ENCODE measurements at places on chromosomes 13 and 19.

DNA sequence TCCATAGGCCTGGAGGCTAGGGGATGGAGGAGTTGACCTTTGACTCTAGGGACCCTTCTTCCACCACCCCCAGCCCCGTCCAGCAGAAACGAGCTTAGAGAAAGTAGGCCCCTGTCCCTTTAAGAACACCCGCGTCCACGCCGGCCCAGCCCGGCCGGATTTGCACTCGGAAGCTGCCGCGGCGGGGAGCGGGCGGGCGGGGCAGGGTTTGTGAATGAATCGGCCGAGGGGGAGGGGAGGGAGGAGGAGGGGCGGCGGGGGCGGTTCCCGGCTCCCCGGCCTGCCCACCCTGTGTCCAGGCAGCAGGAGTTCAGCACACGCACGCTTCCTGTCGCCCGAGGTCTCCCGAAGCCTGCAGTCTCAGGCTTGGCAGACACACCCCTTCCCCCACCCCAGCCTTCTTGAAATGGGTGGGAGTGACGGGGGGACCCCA lies 1.5 kb downstream of the UNC13A start:
- DNase-seq, result no peak

GRCh38 chr13:75651013-75651412 lies 14.9 kb downstream of the LMO7 start:
- DNase-seq, result no peak

GRCh38 chr19:799076-799881 lies 2.0 kb downstream of the PTBP1 start:
- no peak for DNase-seq

DNA sequence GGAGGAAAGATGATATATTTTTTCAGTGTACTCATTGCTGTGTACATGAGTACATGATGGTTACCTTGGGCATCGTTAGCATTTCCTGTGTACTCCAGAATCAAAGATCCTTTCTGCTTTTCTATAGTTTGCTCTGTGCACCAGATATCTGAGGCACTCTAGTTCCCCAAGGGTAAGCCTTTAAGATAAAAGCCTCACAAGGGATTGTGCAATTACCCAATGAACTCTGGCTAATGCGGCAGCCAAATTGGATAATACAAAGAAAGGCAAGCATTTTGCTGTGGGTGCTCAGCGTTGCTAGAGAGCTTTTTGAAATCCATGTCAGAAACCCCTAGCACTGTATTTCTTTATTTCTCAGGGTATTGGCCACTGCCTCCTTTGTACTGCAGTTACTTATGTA lies 2.9 kb downstream of the CYSLTR2 start:
- DNase-seq, result no peak

- DNase-seq, result no peak
Measured at GRCh38 chr19:42255766-42256745, 1.1 kb upstream of the ERF start.

DNA sequence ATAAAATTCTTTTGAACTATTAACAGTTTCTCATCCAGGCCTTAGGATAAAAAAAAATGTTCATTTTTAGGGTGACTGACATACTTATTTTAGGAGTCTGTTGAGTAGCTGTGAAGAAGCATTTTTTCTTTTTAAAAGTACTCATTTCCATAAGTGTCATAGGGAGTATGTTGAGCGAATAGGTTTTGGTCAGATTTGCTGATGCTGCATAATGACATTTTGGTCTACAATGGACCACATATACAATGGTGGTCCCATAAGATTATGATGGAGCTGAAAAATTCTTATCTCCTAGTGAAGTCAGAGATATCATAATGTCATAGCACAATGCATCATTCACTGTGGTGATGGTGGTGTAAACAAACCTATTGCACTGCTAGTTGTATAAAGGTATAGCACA lies 17.4 kb downstream of the NBEA start:
- DNase-seq, result no peak

- DNase-seq, result no peak
Measured at GRCh38 chr13:67063036-67063435, 167.1 kb downstream of the PCDH9 start.

DNA sequence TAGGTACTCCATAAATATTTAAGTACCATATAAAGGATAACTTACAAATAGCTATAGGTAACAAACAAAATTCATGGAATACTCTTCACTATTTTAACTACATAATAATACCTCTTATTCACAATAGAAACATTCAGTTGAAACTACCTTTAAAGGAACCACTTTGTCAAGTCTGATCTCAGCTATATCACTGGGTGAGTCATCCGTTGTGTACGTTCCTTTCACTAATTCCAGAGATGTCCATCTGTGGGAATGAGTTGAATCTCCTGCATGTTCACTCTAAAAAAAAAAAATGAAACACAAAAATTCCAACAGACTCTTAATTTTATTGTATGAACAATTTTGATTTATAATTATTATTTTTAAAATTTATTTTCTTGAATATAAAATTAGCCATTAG lies 149.4 kb upstream of the FBXL3 start:
- no peak for DNase-seq

DNA sequence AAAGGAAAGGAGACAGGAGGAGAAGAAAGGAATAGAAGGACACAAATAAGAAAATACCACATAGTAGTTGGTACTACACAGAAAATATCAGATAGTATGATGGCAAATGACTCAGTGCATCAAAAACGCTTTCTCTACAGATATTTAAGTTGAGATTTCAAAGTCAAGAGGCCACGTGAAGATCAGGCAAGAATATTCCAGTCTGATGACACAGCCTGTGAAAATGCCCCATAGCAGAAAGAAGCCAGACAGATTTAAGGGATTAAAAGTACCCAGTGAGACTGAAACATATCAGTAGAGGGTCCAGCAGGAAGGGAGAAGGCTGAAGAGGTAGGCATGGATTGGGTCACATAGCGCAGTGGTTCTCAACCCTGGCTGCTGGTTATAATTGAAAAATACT lies 113.7 kb downstream of the VWA8 start:
- DNase-seq, result no peak

DNA sequence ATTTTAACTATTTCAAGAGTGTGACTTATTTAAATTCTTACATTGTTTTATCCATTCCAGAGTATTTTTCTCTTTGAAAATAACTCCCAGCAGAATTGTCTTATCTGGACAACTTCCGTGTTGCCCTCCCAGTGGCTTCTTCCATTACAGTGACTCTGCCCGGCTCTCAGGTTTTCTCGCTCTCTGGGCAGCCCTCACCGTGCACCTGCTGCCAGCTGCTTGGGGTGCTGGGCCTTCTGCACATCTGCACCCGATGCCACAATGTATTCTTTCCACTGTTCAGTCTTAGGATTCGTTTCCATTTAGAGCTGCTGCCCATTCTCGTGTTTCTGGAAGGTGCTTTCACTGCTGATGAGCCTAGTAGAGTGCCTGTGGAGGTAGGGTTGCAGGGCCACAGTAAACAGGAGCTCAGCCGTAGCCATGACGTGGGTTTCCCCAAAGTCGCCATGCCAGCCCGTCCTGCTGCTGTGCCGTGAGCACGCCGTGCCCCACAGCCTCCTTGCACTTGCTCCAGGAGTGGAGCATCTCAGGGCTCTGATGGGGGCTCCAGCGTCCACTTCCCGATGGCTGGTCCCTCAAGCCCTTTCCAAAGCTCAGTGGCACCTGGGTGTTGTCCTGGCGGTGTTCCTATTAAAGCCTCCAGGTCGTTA lies 46.1 kb upstream of the DCUN1D2 start:
- no peak for DNase-seq

DNA sequence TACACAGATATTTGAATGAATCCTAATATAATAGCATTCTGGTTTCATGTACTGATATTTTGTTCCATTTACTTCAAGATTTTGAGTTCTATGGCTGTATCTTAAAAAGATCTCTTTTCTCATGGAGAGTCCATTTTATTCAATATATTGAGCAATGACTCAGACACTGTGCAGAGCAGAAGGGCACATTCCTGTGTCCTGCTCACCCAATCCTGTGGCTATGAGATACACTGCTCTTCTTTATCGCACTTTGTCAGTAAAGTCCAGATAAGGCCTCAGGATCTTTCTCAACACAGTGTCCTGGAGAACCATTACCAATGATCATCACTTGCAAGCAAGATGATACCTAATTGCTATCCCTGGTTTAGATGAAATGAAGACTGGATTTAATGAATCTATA lies 155.0 kb downstream of the CYSLTR2 start:
- no peak for DNase-seq

- no peak for DNase-seq
Measured at GRCh38 chr19:10439588-10439987, 19.2 kb downstream of the PDE4A start.

GRCh38 chr19:46976845-46977320 lies 42.8 kb upstream of the NPAS1 start:
- DNase-seq, result no peak

DNA sequence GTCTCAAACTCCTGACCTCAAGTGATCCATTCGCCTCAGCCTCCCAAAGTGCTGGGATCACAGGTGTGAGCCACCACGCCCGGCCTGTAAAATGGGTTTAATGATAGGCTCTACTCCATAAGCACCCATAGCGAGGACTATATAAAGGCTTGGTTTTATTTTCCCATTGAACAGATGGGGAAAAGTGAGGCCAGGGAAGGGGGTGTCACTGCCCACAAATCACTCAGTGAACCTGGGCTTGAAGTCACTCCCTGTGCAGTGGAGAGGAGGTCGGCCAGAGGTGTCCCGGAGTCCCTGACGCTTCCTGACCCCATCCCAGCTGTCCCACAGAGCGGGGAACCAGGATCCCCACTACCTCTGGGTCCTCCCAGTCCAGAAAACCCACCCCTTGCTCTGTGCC lies 14.9 kb downstream of the TLE2 start:
- no peak for DNase-seq

GRCh38 chr13:98386637-98387036 lies 190.3 kb downstream of the STK24 start:
- DNase-seq, result no peak

DNA sequence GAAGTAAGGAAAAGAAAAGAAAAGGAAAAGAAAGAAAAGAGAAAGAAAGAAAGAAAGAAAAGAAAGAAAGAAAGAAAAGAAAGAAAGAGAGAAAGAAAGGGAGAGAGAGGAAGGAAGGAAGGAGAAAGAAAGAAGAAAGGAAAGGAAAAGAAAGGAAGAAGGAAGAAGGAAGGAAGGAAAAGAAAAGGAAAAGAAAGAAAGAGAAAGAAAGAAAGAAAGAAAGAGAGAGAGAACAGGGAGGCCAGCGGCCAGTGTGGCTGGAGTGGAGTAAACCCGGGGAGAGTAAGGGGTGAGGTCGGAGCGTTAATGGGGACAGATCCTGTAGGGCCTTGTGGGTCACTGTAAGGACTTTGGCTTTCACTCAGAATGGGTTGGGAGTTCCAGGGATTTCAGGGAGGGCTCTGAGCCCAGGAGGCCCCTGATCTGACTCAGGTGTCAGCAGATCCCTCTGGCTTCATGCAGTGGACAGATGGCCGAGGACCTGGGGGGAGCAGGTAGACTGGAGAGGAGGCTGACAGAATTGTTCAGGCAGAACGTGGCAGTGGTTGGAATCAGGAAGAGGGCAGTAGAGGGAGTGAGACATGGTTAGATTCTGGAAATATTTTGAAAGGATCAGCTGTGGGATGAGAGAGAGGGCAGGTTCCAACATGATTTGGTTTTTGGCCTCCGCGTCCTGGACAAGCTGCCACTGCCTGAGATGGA lies 19.8 kb upstream of the FXYD3 start:
- no peak for DNase-seq

Measured in GM18507 (cell line).